ENCODE measurements at places on chromosomes 1 and 21. TPM values are rescaled to one million over a fixed set of nuclear protein-coding genes. Genes with fewer than 3 reads are reported as not detected.

MYBPH gene
- total RNA-seq = 0.22 TPM

ST6GALNAC3 gene
- 2.2 TPM for total RNA-seq

- no peaks in the 10 kb centered on the region for H3K4me1 ChIP-seq
- 0 out of 2 replicates have a peak, but pooled peaks cover 8% of the 10 kb centered on the region for H3K36me3 ChIP-seq
- H3K27ac ChIP-seq = no peak overlapping the region
- no peaks in the 10 kb centered on the region for H3K27me3 ChIP-seq
Observed at GRCh38 chr1:246647113-246647512, 77.1 kb upstream of the SCCPDH start.

DNA sequence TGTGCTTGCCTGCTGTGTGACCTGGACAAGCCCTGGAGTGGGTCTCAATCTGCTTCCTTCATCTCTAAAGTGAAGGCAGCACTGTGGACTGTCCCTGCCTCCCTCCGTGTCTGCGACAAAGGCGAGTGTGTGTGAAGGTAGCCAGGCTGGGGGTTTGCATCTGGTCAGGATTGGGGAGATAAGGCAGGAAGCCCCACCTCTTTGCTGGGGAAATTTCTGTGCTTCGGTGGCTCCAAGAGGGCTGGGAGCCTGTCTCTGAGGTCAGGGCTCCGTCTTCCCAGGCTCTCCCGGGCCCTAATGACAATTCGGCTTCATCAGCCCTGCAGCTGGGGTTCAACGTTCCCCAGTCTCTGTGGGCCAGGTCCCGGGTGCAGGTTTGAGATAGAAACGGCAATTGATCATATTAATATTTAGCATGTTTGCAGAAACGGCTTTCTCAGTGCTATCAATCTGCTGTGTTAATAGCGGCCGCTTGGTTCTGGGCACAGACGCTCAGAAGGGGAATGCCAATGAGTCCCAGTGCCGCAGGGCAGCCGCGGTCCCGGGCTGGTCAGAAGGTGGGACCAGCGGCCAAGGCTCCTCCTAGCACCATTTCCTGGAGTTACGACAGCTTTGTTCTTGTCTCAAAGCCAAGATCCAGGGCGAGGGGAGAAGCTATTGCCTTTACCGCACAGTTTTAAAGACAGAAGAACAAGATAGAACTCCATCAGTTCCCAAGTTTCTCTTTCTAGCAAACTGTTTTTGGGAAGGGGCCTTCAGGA lies 105.7 kb downstream of the PRDM16 start:
- H3K36me3 ChIP-seq = no peaks in the 10 kb centered on the region
- H3K27me3 ChIP-seq = no peaks in the 10 kb centered on the region
- H3K4me3 ChIP-seq = no peak overlapping the region
- no peak for DNase-seq

- peaks cover 24% of the 10 kb centered on the region for H3K4me1 ChIP-seq
- H3K27me3 ChIP-seq = no peaks in the 10 kb centered on the region
- no peak overlapping the region for H3K27ac ChIP-seq
- no peaks in the 10 kb centered on the region for H3K36me3 ChIP-seq
- no peak overlapping the region for H3K4me3 ChIP-seq
Observed at GRCh38 chr1:41343790-41344699, 17.2 kb upstream of the FOXO6 start.

GRCh38 chr1:186016856-186017255 lies 282.7 kb downstream of the HMCN1 start:
- H3K4me1 ChIP-seq = no peaks in the 10 kb centered on the region
- H3K4me3 ChIP-seq = no peak overlapping the region
- no peak overlapping the region for H3K27ac ChIP-seq

TIE1 gene
- not detected for total RNA-seq

SPATA21 gene
- total RNA-seq = not detected

PHLDA3 gene
- 22.1 TPM for total RNA-seq

DNA sequence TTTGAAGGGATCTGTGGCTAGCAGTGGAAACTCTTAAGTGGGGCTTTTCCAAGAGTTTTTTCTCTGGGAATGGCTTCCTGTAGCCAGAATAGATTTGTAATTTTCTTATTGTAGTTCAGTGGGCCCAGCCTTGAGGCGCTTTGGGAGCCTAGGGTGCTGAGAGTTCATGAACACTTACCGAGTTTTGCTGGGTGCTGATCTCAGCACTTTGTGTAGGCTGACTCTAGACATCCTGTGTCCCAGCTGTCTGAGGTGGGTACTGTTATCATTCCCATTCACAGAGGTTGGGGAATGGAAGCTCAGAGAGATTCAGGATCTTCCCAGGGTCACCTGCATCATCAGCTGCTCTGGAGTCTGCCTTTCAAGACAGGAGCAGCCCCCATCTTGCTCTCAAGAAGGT lies 7.0 kb downstream of the PPFIA4 start:
- peaks cover 5% of the 10 kb centered on the region for H3K4me1 ChIP-seq
- H3K27me3 ChIP-seq = no peaks in the 10 kb centered on the region
- no peak for DNase-seq

DNA sequence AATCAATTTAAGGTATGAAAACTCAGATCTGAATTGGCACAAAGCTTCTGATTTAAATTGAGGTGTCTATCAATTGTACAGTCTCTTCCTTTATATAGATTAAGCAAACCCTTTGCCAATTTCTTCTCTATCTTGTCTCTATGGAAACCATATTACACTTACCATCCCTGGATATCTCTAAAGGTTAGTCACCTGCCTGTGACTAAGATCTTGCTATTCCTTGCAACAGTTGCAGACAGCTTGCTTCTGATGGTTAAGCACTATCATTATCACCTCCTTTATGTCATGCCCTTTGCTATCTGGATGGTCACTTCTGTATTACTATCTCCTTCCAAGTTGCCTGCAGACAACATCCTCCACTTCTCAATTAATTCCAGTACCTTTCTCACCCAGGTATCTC lies 998.6 kb upstream of the B3GALT2 start:
- H3K4me3 ChIP-seq = no peak overlapping the region
- no peaks in the 10 kb centered on the region for H3K4me1 ChIP-seq
- no peaks in the 10 kb centered on the region for H3K36me3 ChIP-seq
- DNase-seq = no peak
- no peaks in the 10 kb centered on the region for H3K27me3 ChIP-seq

All from HCT116 (cell line).